ENCODE measurements at places on chromosomes 4 and X. TPM values are rescaled to one million over a fixed set of nuclear protein-coding genes. Genes with fewer than 3 reads are reported as not detected.

RASGEF1B gene
- total RNA-seq, result 7.8 TPM

SPATA18 gene
- total RNA-seq, result 14.6 TPM

GNRHR gene
- total RNA-seq, result not detected

DNA sequence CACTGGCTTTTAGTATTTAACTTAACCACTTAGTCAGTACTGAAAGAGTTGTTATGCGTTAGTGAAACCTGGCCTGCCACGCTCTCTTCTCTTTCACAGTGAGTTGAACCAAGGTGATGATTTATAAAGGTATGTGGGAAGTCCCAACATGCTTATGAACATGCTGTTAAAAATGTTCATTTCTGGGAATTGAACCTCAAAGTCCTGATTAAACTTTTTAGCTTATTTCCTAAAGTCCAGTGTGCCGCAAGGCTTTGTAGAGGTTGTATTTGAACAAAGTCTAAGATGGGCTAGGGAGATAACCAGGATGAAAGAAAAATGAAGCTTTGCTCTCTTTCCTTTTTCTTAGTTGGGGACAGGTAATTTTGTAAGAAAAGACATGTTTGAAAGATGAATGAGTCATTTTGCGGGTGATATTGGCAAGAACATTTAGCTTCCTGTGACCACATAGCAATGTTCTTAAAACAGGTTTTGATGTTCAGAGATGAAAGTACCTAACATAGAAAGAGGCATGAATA is 270.3 kb downstream of the DTHD1 start:
- H3K36me3 ChIP-seq, result no peaks in the 10 kb centered on the region
- H3K27me3 ChIP-seq, result no peaks in the 10 kb centered on the region
- H3K4me3 ChIP-seq, result no peak overlapping the region
- no peak for DNase-seq
- H3K27ac ChIP-seq, result no peak overlapping the region

DNA sequence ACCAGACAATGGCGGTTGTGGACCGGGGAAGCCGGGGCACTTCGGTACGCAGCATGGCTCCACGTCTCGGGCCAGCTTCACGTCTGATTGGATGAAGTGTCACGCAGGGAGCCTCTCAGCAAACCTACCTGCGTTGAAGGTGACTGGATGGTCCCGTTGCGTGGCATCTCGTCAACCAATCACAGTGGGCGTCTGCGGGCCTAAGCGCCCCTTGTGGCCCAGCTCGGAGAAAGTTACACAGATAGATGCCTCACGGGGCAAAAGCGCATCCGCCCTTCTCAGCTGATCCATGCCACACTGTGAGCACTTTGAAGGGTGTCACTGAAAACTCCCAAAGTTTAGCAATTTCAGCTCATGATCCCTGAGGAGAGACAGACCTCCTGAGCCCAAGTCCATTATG is at the start of gene H2BW1:
TSS of gene H2BW1 (minus strand) at position 103 of the 400 bp plus-strand sequence. CDS start 132 bp downstream, outside the sequence.
- no peaks in the 10 kb centered on the region for H3K4me1 ChIP-seq
- H3K36me3 ChIP-seq, result no peaks in the 10 kb centered on the region
- no peak within 1 kb of the TSS for H3K4me3 ChIP-seq
- no peak for DNase-seq
- H3K27me3 ChIP-seq, result no peaks in the 10 kb centered on the region
- no peak within 1 kb of the TSS for H3K27ac ChIP-seq

DNA sequence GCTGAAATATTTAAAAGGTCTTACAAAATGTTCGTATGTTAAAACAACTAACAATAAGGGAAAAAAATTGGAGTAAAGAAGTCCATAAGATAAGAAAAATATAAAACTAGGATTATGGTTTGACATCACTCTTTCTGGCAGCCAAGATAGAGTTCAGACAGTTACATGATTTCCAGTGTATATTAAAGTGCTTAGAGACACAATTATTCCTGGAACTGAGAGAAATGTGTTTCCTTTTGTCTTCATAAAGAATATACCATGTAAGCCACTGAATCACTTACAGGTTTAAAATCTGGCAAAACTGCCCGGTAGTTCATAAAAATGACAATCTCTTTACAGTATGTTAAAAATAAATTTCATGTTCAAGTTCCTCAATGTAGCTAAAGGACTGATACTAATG is 538.7 kb upstream of the ATOH1 start:
- H3K36me3 ChIP-seq, result no peaks in the 10 kb centered on the region
- DNase-seq, result no peak
- no peaks in the 10 kb centered on the region for H3K27me3 ChIP-seq
- no peaks in the 10 kb centered on the region for H3K4me1 ChIP-seq
- no peak overlapping the region for H3K4me3 ChIP-seq

GRCh38 chrX:71222929-71223328 is at the start of gene GJB1:
Gene GJB1, plus strand, starts transcription at chrX:71223224. Its CDS starts 484 bp downstream, at chrX:71223708.
- H3K4me1 ChIP-seq, result no peaks in the 10 kb centered on the region
- no peak for DNase-seq
- no peaks in the 10 kb centered on the region for H3K36me3 ChIP-seq
- no peak within 1 kb of the TSS for H3K27ac ChIP-seq

DNA sequence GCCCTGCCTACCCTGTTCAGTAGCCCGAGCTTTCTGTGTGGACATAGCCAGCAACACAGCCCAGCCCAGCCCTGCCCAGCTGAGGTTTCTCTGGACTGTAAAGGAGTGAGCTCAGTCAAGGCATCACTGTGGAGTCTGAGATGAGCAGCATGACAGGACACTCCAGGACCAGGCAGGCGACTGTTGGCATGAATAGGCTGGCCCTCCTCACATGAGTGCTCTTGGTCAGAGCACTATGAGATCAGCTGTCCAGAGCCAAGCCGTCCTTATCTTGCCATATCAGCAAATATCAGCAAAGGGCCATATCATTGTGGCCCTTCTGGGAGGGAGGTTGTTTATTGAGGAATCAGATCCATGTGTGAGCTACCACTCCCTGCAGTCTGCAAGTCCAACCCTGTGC is 30.9 kb downstream of the REELD1 start:
- H3K4me3 ChIP-seq, result no peak overlapping the region
- no peak overlapping the region for H3K27ac ChIP-seq

DNA sequence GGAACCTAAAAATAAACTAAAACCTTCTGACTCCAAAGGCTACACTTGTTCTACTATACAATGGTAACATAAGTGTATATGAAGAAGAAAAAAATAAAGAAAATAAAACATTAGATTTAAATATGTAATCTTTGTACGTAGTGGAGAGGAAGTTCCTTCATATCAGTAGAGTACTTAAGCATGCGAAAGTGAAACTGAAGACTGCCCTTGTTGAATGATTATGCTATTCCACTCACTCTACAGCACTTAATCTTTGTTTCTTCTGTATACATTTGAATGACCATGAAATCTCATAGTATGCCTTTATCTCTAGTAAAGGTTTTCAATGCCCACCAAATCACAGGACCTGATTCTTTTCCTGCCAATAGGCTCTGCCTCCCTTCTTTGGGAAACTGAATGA is 78.9 kb downstream of the NDST3 start:
- no peaks in the 10 kb centered on the region for H3K27me3 ChIP-seq
- no peak overlapping the region for H3K4me3 ChIP-seq
- no peaks in the 10 kb centered on the region for H3K36me3 ChIP-seq
- no peak overlapping the region for H3K27ac ChIP-seq
